Fibroblast of skin of scalp (primary cell): ENCODE measurements at places on chromosomes 2 and 18.

DNA sequence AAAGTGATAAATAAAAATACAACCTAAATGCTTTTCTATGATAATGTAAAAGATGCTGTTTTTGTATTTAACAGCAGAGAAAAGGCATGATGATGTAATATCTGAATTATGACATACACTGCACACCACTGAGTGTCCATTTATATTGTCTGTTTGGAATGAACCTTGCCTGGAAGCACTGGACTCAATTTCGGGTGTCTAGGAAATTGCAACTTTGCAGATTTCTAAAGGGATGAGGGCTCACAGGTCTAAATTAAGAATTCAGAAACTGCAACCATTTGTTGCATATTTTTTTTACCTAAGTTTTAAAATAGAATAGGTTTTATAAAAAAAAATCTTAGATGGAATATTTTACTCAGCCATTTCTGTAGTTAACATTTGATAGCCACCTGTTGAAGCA lies 131.1 kb upstream of the EPC2 start:
- DNase-seq, result no peak

- DNase-seq, result peak; percentile 93
Observed at GRCh38 chr2:85445316-85446295, 27.1 kb downstream of the SH2D6 start.

DNA sequence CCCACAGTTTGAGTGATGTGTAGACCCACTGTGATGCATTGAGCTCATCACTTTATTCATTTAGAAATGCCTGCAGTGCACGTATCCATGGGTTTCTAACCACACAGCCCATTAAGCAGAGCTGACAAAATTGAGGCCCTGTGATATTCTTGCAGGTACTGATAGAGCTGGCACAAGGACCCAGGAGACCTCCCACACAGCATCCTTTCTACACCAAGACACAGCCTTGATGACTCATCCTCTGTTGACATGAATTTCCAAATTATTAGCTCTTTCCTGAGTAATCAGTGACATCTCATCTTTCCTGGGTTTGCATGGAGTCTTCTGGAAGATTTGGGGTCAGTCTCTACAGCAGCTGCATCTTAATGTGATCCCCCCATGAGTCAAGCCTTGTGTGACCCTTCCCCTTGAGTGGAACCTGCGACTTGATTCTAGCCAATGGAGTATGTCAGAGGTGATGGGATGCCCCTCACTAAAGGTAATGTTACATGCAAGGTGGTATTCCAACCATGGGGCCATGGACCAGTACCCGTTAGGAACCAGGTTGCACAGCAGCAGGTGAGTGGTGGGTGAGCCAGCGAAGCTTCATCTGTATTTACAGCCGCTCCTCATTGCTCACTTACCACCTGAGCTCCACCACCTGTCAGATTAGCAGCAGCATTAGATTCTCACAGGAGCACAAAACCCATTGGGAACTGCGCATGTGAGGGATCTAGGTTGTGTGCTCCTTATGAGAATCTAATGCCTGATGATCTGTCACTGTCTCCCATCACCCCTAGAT lies 181.1 kb upstream of the ARL4C start:
- peak; percentile 65 for DNase-seq

GRCh38 chr2:96251721-96252292 lies 14.0 kb downstream of the TMEM127 start:
- DNase-seq, result peak; percentile 87

- DNase-seq, result peak; percentile 53
Observed at GRCh38 chr18:48904091-48904490, 46.7 kb downstream of the SMAD7 start.

DNA sequence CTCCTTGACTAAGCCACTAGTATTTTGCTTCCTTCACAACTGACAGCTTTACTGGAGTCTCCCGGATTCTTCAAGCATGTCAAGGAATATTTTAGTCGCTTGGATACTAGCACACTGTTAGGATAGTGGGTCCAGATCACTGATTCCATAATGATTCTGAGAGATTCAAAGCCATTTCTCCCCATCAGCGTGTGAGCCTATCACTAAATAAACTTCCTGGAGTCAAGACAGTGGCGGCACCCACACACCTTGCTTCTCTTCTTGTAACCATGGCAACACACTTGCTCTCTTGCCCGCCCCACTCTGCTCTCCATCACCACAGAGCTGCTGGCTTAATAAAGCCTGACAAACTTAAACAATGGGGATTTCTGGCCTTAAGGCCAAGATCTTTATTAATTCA lies 245.1 kb downstream of the LRRTM1 start:
- DNase-seq, result no peak

- peak; percentile 54 for DNase-seq
Observed at GRCh38 chr2:188902901-188903491, 71.2 kb upstream of the COL3A1 start.

GRCh38 chr2:73877071-73877802 lies 15.6 kb upstream of the ACTG2 start:
- DNase-seq, result no peak

DNA sequence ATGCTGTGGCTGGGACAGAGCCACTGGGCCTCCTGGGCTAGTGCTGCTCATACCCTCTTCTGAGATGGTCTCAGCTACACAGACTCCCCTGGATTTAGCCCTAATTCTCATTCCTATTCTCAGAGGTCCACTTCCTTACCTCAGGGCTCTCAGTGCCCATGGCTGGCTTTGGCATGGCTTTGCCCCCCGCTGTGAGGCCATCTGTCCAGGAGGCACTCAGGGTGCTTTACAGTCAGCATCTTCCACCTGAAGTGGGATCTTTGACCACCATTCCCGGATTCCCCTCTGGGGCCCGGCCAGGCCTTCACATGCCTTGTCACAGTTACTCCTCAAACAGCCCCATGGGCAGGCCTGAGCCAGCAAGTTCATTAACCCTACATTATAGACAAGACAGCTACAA lies 161.8 kb downstream of the CELF4 start:
- DNase-seq, result no peak

- DNase-seq, result no peak
Observed at GRCh38 chr2:86029873-86030272, 75.8 kb downstream of the POLR1A start.

GRCh38 chr18:36006997-36007396 lies 34.5 kb downstream of the RMP24 start:
- DNase-seq, result no peak

DNA sequence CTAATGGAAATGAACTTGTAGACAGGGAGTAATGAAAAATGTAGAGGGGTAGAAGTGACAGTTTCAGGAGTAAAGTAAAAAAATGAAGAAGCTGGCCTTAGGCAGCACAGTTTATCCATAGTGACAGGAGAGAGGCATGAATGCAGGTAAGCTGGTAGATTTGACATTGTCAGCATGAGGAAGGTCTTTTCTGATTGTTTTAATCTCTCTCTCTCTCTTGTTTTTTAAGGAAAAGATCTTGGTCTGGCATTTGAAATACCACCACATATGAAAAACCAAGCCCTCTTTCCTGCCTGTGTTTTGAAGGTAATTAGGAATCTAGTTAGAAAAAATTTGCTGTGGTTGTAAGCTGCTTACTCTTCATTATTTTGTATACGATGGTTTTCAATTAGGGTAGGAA lies 14.1 kb downstream of the DDX1 start:
- DNase-seq, result no peak

DNA sequence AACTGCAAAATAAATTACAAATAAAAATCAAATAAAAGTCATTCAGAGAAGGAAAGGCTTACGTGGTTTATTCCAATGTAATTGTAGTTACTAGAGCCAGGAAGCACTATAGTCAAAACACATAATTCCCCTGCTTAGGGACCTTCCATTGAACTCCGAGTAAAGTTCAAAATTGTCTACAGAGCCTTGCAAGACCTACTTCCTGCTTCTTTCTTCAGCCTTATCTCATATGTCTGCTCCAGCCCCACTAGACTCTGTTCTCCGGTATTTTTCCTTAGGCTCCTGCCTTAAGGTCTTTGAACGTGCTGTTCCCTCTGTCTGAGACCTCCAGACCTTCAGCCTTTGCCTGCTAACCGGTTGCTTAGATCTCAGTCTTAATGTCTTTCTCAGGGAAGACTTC lies 104.3 kb downstream of the ARL6IP6 start:
- DNase-seq, result no peak

GRCh38 chr2:161090411-161090810 lies 69.8 kb upstream of the TANK start:
- DNase-seq, result peak; percentile 50

- DNase-seq, result no peak
Observed at GRCh38 chr2:121036226-121036692, 248.7 kb downstream of the TFCP2L1 start.

GRCh38 chr2:1246239-1246638 lies 167.0 kb upstream of the TPO start:
- DNase-seq, result no peak

DNA sequence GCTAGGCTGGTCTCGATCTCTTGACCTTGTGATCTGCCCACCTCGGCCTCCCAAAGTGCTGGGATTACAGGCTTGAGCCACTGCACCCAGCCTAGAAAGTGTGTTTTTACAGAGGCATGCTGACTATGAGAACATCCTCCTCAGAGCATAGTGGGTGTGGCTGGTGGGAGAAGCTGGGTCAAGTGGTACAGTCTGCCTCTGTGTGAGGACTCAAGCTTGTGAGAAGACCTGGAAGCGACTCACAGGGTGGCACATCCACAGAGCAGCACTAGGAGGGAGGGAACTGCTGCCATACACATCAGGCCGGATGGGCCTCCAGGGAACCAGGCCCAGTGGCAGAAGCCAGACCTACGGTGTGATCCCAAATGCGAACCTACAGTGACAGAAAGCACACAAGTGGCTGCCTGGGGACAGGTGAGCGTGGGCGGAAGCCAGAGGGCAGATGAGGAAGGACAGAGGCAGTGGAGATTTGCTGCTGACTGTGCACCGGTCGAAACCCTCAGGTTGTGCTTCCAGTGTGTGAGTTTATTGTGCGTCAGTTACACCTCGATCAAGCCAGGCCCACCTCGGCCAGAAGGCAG lies 8.9 kb downstream of the ARHGEF4 start:
- no peak for DNase-seq

DNA sequence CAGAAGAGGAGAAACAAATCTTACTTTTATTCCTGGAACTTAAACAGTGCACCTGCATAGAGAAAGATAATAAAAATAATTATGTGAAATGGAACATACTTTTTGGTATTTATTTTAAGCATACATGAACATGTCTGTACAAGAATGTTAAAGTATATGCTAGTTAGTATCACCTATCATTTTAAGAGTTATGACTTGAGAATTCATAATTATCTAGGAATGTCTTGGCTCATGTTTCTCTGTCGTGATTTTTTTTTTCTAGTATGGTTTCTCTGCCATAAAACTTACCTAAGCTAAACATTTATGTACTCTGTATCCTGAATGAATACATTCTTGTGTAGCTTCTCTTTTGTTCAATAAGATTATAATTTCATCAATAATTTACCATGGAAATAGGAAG lies 4.2 kb downstream of the SERPINB7 start:
- no peak for DNase-seq

GRCh38 chr2:3462493-3463104 lies 56.7 kb downstream of the ADI1 start:
- DNase-seq, result no peak

DNA sequence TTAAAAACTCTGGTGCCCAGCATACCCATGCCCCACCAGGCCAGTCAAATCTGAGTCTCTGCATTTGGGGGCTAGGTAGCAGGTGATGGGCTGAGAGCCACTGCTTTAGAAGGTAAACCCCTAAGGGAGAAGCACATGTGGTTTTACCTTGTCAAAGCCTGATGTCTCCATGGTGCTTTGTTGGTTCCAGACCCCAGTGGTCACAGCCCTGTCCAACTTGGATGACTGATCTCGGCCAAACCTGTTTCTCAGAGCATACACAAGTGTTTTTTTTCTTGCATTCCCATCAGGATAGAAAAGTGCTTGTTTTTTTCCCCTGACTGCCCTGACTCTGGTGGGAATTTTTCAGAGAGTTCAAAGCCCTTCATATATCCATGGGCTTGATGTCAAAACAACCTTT lies 13.5 kb downstream of the PLB1 start:
- DNase-seq, result no peak

DNA sequence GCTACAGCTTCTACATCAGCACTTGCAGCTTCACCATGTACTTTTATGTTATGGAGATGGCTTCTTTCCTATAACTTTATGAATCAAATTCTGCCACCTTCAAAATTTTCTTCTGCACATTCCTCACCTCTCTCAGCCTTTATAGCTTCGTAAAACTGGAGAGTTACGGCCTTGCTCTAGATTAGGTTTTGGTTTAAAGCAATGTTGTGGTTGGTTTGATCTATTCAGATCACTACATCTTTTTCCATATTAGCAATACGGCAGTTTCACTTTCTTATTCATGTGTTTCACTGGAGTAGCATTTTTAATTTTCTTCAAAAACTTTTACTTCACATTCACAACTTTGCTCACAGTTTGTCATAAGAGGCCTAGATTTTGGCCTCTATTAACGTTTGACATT lies 242.9 kb upstream of the GYPC start:
- no peak for DNase-seq
